SJCRH30 (cell line): ENCODE measurements at places on chromosomes 4 and X.

- no peaks in the 10 kb centered on the region for H3K27me3 ChIP-seq
- H3K27ac ChIP-seq, result no peak overlapping the region
- no peak overlapping the region for H3K4me3 ChIP-seq
- H3K4me1 ChIP-seq, result no peaks in the 10 kb centered on the region
These were observed 26.8 kb upstream of the FGF5 start for GRCh38 chr4:80239480-80240150.

- no peaks in the 10 kb centered on the region for H3K4me1 ChIP-seq
- H3K27ac ChIP-seq, result no peak overlapping the region
- H3K27me3 ChIP-seq, result no peaks in the 10 kb centered on the region
- no peak for DNase-seq
- H3K36me3 ChIP-seq, result no peaks in the 10 kb centered on the region
These were observed 188.9 kb upstream of the BOD1L1 start for GRCh38 chr4:13816472-13816871.

DNA sequence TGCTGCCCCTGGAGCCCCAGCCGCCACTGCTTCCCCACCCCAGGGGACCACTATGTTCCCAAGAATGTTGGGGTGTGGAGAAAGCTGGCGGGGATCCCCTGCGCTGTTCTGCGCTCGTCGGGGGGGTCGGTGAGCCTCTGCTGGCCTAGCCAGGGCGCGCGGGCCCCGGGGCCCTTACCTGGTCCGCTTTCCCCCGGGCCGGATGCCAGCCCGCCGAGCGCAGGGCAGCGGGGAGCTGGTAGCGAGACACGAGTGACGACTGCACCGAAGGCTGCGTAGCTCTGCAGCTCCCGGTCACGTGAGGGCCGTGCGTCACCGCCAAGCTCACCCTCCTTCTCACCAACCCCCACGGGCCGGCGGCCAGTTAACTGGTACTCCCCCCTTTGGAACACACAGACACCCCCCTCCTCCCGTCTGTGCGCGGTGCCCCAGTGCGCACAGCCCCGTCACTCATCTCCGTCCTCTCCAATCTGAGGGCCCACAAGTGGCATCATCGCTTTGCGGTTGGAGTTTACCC lies at the start of gene BEX1:
Gene BEX1 (minus strand): TSS at position 254 of the 517 bp plus-strand sequence. CDS start 897 bp downstream, outside the sequence.
- DNase-seq, result no peak
- H3K27ac ChIP-seq, result no peak within 1 kb of the TSS
- no peaks in the 10 kb centered on the region for H3K4me1 ChIP-seq
- H3K36me3 ChIP-seq, result no peaks in the 10 kb centered on the region
- H3K4me3 ChIP-seq, result no peak within 1 kb of the TSS

DNA sequence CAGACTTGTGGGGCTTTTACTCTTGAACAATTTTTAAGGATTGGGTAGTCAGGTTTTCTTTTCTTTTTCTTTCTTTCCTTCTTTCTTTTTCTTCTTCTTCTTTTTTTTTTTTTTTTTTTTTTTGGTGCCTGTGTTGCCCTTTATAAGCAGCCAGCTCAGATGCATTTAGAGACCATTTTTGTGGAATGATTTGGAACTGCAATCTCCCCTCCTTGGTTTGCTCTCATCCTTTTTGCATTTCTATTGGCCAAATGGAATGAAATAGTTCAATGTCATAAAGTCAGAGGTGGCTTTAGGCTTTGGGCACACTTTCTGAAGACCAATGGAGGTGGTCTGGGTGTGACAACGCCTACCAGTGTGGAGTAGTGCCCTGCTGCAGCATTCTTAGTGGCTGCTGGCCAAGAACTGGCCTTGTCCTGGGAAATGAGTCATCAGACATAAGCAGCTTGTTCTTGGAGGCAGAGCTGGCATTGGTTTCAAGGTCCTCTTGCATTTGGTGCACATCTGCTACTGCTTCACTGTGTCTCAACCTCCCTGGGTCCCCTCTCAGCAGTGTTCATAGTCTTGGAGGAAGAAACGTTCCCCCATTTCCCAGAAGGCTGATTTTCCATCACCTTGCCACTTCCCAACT lies 84.5 kb downstream of the CT47B1 start:
- no peak overlapping the region for H3K4me3 ChIP-seq
- DNase-seq, result peak; percentile 18
- no peak overlapping the region for H3K27ac ChIP-seq

DNA sequence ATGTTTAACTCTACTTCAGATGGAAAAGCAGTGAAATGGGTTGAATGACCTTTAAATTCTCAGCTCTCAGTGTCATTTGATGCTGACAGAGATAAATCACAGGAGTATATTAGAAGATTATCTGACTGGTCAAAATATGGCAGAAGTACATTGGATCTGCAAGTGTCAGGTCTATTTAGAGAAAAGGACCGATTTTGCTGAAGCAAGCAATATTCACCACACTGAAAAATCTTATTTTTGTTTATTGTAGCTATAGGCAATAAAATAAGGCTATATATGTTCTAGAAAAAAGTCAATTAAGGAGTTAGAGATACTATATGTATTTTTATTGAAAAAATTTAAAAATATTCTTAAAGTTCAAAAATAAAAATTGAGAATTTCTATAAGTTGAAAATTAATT lies 325.3 kb downstream of the CXXC4 start:
- no peaks in the 10 kb centered on the region for H3K27me3 ChIP-seq
- no peak for DNase-seq
- no peaks in the 10 kb centered on the region for H3K36me3 ChIP-seq
- no peak overlapping the region for H3K4me3 ChIP-seq
- H3K27ac ChIP-seq, result no peak overlapping the region
